ENCODE measurements at places on chromosomes 1 and 21.

DNA sequence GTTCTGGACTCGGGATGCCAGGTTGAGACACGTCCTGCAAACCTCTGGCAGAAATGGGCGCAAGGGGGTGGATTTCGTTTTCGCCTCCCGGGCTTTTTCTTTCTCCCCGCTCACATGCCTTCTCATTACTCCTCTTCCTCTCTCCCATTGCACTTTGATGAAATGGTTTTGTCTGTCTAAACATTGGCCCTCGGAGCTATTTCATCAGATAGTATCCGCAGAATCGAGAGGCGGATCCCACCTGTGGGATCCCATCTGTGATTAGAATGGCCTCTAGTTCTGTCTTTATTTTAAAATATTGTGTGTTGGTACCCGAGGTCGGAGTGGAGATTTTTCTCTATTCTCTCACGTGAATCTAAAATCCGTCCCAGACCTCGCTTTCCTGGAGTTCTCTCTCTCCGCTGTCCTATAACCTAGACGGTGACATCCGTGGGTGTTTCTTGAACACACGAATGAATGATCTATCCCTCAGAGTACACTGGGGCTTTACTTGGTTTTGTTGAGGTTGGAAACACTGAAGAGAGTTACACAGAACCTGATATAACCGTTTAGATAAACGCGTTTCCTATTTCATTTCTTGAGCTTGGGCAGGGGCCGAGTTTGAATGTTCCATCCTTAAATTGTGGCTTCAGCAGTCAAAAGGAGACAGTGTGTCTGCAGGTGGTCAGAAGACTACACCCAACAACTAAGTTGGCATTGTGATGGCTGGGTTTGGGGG, 2.0 kb downstream of the EDARADD start:
- no peak for DNase-seq

DNA sequence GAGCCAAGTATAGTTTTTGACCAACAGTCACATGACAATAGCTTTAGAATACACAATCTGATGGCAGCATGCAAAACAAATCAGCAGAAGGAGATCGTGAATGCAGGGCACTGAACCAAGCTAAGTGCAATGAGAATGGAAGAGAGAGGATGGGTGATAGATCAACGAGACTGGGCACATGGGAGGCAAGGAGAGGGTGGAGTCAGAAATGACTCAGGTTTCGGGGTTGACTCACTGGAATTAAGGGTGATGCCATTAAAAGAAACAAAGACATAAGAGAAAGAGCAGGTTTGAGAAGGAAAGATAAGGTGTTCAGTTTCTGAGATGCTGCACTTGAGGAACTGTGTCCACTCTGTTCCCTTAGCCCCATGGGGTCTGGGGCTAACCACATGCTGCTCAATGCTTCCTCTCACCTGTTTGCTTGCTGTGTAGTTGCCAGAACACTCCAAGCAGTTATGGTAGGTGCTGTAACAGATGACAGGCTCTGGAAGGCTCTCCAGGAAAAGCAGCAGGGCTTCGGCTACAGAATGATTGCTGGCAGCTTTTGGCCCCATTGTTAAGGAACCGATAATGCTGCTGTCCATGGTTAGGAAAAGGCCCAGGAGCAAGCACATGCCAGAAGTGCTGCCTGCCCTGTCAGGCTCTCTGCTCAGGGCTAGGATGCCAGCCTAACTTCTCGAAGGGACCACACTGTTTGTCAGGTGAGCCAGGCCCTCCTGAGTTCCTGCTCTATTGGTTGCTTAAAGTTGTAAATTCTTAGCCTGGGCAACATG, 6.1 kb upstream of the MTF1 start:
- peak; percentile 2 for DNase-seq

GRCh38 chr21:34305605-34306604, 57.9 kb upstream of the KCNE2 start:
- no peak for DNase-seq

DNA sequence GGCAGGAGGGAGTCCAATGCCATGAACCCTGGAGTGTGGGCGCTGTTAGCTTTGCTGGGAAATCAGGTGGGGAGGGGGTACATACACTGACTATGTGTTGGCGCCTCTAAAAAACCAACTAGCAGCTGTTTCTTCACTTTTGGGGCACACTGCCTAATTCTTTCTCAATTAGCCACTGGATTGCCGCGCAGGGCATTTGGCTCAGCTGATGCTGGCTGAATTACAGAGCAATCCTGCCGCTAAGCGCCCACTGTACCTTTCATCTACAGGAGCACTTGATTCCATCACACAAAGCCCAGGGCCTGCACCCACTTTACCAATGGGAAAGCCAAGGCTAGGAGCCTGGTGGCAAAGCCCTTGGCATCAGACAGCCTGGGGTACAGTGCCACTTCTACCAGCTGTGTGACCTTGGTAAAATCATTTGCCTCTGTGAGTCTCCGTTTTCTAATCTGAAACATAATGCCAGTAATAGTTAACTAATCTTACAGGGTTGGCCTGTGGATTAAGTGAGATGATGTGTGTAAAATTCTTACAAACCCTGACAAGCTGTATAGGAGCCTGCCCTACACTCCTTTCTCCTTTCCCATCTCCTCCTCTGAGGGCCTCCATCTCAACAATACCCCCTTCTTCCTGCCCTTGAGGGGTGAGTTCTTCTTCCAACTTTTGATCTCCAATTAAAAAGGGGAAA, 59.0 kb downstream of the UBE2T start:
- no peak for DNase-seq

- peak; percentile 85 for DNase-seq
Observed at GRCh38 chr1:33007190-33008050, 29.3 kb downstream of the AK2 start.

GRCh38 chr21:22892028-22892427, 1893.8 kb downstream of the NCAM2 start:
- DNase-seq = no peak

DNA sequence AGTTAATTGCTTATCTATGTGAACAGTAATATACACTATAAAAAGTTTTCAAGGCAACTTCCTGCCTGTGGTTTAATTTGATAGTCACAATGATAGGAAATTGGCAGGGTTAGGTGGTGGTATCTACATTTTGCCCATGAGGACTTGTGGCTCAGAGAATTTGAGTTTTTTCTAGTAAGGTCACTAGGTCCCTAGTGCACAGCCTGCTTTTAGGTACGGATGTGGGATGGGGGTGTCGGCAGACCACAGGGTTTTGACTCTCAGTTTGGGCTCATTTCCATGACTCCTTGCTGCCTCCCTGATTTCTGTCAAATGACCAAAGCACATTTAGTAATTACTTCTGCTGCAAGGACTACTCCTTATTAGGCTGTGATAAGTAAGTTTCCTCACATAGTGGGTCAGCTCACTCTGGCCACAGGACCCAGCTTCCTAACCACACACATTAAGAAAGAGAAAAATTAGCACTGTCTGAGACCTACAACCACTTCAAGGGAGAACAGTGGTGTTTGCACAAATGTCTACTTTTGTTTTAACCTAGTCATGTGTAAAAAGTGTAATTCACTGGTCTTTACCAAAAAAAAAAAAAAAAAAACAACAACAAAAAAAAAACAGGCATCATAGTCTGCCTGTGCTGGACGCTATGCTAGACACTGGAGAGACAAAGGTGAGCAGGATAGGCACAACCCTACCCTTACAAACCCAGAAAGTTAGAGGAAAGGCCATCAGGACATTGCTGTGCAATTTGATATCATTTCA, 43.7 kb downstream of the MRPL39 start:
- no peak for DNase-seq

DNA sequence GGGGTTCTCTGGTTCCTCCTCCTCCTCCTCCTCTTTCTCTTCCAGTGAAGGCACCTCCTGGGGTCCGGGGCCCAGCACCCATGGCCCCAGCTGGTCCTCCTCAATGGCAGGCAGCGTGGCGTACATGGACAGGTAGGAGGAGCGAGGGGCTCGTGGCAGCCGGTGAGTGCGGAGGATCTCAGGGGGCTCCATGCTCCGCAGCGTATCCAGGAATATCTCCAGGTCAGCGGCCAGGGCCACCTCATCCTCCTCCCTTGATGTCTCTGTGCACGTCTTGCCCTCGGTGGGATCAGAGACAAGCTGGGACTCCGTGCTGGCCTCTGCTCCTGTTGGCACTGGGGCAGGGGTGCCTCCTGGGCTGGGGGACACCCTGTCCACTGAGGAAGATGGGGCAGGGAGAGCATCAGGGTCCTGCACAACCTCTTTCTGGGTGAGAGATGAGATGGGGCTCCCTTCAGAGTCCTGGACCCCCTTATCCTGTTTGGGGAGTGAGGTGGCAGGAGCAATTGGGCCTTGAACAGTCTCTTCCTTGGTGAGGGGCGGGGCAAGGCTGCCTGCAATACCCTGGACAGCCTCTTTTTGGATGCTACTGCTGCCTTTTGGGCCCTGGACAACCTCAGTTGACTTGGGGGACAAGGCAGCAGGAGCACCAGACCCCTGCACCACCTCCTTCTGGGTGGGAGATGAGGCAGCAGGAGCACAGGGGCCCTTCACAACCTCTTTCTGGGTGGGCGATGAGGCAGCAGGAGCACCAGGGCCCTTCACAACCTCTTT, 9.6 kb downstream of the CRYBG2 start:
- no peak for DNase-seq

GRCh38 chr1:59776960-59777852, 37.5 kb upstream of the HOOK1 start:
- no peak for DNase-seq

GRCh38 chr1:223755432-223755792, 43.1 kb downstream of the CAPN2 start:
- no peak for DNase-seq

DNA sequence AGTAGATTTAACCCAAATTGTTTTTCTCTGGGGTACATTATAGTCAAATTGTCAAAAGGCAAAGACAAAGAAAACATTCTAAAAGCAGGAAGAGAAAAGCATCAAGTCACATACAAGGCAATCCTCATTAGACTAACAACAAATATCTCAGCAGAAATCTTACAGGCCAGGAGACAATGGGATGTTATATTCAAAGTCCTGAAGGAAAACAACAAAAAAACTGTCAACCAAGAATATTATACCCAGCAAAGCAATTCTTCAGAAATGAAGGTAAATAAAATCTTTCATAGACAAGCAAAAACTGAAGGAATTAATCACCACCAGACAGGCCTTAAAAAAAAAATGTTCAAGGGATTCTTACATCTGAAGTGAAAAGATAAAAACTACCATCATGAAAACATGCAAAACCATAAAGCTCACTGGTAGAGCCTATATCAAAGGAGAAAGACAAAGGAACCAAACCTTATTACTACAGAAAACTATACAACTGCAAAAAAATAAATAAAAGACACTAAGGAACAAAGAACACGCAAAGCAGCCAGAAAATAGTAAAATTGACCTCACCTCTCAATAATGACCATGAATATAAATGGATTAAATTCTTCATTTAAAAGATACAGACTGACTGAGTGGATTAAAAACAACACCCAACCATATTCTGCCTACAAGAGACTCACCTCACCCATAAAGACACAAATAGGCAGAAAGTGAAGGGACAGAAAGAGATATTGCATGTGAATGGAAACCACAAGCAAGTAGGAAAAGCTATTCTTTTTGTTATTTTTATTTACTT, 113.8 kb upstream of the ZC3H11B start:
- no peak for DNase-seq

- no peak for DNase-seq
Observed at GRCh38 chr1:24253571-24253970, 65.6 kb upstream of the GRHL3 start.

- no peak for DNase-seq
Observed at GRCh38 chr1:101798417-101798816, 198.3 kb downstream of the OLFM3 start.

DNA sequence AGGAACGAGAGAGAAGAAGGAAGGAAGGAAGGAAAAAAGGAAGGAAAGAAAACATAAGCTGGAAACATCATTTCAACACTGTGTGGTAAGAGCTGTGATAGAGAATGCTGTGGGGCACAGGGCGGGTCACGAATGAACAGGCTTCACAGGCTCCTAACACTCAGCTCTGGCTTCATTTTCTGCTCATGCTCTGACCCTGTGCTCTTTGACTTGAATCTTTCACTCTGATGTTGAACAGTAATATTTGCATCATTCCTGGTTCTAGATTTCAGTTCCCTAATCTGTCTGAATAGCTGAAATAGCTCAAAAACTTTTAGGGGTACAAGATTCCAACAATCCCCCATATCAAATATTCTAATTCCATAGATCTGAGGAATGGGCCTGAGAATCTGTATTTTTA, 207.3 kb downstream of the LHX8 start:
- DNase-seq = no peak

- DNase-seq = no peak
Observed at GRCh38 chr1:37797750-37798345, 4.2 kb downstream of the MANEAL start.

- DNase-seq = no peak
Observed at GRCh38 chr1:188427642-188428041, 1598.9 kb downstream of the PLA2G4A start.

GRCh38 chr1:71104417-71104816, 23.6 kb upstream of the ZRANB2 start:
- no peak for DNase-seq

GRCh38 chr21:18893406-18893805, 489.8 kb upstream of the TMPRSS15 start:
- DNase-seq = no peak

- DNase-seq = no peak
Observed at GRCh38 chr1:205991237-205991636, 12.0 kb downstream of the RAB7B start.

GRCh38 chr1:3732434-3733093, 19.7 kb upstream of the CCDC27 start:
- no peak for DNase-seq

DNA sequence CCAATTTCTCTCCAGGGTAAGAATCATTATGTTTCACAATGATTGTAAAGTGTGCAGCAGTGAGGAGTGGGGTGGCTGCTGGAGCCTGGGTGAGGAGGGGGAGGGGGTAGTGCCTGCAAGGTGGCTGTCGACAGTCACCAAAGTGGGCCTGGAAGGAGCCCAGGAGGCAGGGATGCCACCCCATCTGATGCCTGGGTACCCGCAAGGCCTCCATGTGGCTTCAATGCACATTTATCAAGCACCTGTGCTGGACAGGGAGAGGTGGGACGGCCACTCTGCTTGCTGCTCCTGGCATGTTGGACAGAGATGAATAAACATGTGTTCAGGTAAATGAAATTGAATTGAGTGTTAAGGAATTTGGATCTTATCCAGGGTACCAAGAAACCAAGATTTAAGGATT, 78.8 kb upstream of the DISP3 start:
- no peak for DNase-seq

- no peak for DNase-seq
Observed at GRCh38 chr1:196002906-196003305, 605.3 kb downstream of the KCNT2 start.

DNA sequence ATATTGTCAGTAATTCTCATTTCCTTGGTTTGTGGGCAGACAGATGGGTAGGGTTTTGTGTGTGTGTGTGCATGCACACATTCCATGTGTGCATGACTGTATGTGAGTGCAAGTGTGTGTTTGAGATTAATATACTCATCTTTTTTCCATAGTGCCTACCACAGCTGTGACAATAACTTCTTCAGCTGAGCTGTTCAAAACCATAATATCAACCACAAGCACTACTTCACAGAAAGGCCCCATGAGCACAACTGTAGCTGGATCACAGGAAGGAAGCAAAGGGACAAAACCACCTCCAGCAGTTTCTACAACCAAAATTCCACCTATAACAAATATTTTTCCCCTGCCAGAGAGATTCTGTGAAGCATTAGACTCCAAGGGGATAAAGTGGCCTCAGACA, 149.3 kb downstream of the ADGRL2 start:
- DNase-seq = no peak
